ENCODE measurements at places on chromosomes 13 and 19. TPM values are rescaled to one million over a fixed set of nuclear protein-coding genes. Genes with fewer than 3 reads are reported as not detected.

GRCh38 chr19:43395561-43395960 lies 19.1 kb upstream of the TEX101 start:
- DNase-seq = no peak

DNA sequence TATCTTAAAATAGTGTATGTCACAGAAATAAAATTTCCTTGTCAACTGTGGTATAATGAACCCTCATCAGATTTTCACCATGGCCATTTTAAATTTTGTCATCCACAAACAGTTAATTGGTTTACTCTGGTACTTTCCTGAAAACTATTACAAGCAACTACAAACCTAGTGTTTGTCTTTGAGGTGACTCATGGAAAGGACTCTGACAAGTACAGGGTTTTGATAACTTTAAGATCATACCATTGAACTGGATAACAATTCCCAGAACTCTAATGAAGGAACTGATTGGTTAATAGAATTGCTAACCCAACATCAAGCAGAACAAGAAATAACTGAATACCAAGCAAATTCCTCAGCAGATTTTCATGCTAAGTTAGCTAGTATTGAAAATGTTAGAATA lies 237.7 kb upstream of the IPO5 start:
- no peak for DNase-seq

Gene SLC10A2
- polyA plus RNA-seq = 0.73 TPM

- DNase-seq = no peak
Observed at GRCh38 chr19:7292950-7293761, 1.1 kb downstream of the INSR start.

DNA sequence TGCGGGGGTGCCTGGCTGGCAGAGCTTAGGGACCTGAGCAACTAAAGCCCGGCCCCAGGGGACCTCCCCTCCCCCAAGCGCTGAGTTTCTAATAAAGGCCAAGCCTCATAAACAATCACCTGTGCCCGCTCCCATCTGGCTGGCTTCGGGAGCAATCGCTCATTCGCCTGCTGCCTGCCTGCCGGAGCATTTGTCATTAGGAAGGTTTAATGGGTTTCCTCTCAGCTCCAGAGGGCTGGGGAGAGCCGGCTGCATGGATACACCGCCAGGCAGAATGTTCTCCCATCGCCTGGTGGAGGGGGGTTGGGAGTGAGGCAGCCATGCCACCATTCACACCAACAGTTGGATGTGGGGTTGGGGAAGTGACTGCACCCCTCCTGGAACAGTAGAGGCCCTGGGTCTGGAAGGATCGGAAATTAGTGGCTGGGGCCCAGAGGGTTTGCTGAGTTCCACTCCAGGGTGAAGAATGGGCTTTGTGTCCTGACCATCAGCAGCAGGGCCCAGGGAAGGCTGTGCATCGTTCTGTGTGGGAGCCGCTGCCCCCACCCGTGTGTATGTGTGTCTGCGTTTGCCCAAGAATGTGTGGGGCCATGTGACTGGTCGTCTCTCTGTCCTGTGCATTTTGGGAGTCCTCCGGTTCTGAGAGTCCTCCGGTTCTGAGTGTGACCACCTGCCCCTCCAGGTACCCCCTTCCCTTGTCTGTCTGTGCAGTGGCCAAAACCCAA lies 15.3 kb downstream of the PIN1 start:
- peak; percentile 29 for DNase-seq

GRCh38 chr13:43408274-43408673 lies 378.5 kb downstream of the ENOX1 start:
- no peak for DNase-seq

- no peak for DNase-seq
Observed at GRCh38 chr19:10774893-10775292, 57.0 kb downstream of the DNM2 start.

- DNase-seq = no peak
Observed at GRCh38 chr19:45460807-45461347, 6.9 kb upstream of the FOSB start.

DNA sequence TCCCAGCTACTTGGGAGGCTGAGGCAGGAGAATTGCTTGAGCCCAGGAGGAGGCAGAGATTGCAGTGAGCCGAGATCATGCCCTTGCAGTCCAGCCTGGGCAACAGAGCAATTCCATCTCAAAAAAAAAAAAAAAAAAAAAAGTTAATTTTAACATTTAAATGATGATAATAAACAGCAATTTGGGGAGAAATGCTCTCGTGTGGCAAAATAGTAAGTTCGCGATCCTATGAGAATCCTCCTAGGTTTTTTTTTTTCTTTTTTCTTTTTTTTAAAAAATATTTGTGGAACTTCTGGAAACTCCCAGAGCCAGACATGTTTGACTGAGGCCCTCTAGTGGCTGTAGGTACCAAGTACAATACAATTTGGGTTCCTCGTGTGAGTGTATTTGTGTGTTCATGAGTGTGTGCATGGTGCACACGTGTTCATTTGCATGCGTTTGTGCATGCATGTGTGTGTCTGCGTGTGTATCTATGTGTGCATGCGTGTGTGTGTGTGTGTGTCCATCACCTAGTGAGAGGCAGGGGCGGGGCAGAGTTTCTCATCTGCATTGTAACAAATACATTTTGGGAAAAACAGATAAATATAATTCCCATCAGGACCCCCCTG lies 31.2 kb downstream of the TMPRSS9 start:
- DNase-seq = no peak

GRCh38 chr19:47471733-47472457 lies at the start of gene SLC8A2:
Gene SLC8A2, minus strand, starts transcription at chr19:47471893. Its CDS starts 5,490 bp downstream, at chr19:47466403.
- peak; percentile 66 for DNase-seq

Gene PRR22
- polyA plus RNA-seq = 1.5 TPM

DNA sequence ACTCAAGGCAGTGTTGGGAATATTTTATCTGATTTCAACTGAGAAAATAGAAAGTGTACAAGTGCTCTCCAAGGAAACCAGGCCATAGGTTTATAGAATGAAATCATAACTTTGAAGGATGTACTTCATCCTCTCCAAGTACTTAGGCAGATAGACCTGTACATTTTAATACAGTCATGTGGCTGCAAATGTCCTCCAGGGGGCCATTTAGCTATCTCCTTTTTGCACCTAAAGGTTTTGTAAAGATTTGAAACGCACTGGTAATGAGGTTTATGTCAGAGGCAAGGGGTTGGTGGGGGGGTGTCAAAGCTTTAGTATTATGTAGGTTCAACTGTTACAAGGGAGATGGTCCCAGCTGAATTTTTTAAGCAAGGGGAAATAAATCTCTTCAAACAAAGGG lies 364.4 kb downstream of the DCT start:
- DNase-seq = no peak

GRCh38 chr19:29060813-29061364 lies 152.1 kb downstream of the UQCRFS1 start:
- no peak for DNase-seq

- no peak for DNase-seq
Observed at GRCh38 chr13:80881495-80881894, 540.6 kb upstream of the SPRY2 start.

Gene DPP9
- 32.9 TPM for polyA plus RNA-seq

Gene GARIN5A
- 12.4 TPM for polyA plus RNA-seq

DNA sequence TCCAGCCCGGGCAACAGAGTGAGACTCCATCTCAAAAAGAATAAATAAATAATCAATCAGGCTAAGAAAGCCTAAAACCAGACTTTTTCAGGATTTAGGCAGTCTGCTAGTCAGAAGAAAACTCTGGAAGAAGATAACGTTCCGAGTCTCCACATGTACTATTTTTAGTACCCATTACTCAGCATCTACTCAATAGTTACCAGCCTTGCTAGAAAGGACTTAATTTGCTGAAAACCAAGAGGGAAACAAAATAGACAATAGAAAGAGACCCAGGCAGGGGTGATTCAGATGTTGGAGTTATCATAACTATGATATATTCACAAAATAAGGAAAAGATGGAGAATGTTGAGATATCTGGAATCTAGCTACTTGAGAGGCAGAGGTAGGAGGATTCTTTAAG lies 3.6 kb upstream of the LIN7B start:
- DNase-seq = no peak

Gene FGF21
- polyA plus RNA-seq = not detected

DNA sequence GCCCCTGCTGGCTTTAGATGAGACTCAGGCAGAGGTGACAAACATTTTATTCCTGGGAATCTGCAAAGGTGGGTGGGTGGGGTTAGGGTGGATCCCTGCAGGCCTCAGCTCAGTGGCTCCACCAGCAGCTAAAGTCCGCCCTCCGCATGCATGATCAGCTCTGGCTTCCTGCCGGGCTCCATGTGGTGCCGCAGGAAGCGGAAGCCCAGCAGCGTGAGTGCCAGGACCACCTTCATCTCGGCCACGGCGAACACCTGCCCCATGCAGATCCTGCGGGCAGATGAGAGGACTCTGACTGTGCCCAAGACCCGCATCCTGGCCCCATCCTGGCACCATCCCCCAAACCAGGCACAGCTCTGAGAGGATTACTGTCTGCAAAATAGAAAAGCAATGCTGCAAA lies 26.3 kb downstream of the CYP4F2 start:
- no peak for DNase-seq

GRCh38 chr13:37456041-37456440 lies 142.5 kb downstream of the POSTN start:
- no peak for DNase-seq

Gene ZNF304
- polyA plus RNA-seq = 17.9 TPM

Gene SHISA7
- polyA plus RNA-seq = 0.25 TPM

Gene NUFIP1
- polyA plus RNA-seq = 10.9 TPM

Gene CCDC70
- not detected for polyA plus RNA-seq

GRCh38 chr19:55088543-55089341 lies 13.1 kb downstream of the EPS8L1 start:
- no peak for DNase-seq

DNA sequence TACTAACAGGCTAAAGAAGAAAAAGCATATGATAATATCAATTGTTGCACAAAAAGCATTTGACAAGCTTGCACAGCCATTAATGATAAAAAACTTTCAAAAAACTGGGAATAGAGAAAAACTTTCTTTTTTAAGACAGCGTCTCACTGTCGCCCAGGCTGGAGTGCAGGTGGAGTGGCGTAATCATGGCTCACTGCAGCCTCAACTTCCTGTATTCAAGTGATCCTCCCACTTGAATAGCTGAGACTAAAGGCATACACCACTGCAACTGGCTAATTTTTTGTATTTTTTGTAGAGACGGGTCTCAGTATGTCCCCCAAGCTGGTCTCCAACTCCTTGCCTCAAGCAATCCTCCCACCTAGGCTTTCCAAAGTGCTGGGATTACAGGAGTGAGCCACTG lies 382.8 kb downstream of the TSHZ3 start:
- no peak for DNase-seq

- no peak for DNase-seq
Observed at GRCh38 chr13:106527445-106527801, 8.0 kb downstream of the EFNB2 start.

GRCh38 chr13:113864273-113864890 lies 506 bp upstream of the GAS6 start:
- DNase-seq = no peak

DNA sequence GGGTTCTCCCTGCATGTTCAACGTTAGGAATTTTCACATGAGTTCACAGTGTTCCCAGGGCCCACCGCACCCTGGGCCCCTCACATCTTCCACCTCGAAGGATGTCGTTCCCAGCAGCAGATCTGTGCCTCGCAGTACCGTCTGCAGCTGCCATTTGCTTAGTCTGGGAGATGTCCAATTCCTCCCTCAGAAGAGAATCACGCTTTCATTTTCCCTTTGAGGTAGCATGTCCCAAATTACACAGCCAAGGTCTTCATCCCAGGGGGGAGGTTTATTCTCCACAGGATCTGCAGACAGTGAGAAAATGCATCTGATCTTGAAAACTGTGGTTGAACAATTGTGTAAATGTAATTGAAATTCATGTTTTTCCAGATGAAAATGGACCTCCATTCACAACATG lies 150.2 kb downstream of the DCT start:
- DNase-seq = no peak

- DNase-seq = no peak
Observed at GRCh38 chr13:49587311-49587847, 2.0 kb upstream of the RCBTB1 start.

DNA sequence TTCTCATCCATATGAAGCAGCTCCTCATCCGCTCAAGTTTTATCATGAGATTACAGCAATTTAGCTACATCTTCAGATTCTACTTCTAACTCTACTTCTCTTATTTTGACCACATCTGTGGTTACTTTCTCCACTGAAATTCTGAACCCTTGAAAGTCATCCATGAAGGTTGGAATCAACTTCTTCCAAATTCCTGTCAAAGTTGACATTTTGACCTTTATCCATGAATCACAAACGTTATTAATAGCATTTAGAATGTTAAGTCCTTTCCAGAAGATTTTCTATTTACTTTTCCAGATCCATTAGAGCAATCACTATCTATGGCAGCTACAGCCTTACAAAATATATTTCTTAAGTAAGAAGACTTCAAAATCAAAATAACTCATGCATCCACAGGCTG lies 421.7 kb upstream of the GPC6 start:
- DNase-seq = no peak

Gene TPTE2
- polyA plus RNA-seq = 0.33 TPM

Gene CEACAM7
- polyA plus RNA-seq = not detected

DNA sequence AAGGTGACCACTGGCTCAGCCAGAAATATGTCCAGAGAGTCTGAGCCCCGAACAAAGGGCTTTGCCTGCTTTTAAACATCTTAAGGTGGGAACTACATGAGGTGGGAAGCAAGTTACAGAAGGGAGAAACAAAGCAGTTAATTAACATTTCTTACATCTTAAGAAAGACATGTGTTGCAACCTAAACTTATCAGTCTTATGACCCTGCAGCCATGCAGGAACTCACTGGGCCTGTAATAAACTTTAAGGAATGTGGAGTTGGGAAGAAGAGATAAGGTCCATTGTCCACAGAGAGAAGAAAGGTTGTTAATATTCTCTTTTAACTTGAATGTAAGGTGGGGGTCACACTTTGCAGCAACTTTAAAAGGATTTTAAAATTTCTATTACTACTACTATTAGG lies 46.8 kb upstream of the CYP2A7 start:
- DNase-seq = no peak

DNA sequence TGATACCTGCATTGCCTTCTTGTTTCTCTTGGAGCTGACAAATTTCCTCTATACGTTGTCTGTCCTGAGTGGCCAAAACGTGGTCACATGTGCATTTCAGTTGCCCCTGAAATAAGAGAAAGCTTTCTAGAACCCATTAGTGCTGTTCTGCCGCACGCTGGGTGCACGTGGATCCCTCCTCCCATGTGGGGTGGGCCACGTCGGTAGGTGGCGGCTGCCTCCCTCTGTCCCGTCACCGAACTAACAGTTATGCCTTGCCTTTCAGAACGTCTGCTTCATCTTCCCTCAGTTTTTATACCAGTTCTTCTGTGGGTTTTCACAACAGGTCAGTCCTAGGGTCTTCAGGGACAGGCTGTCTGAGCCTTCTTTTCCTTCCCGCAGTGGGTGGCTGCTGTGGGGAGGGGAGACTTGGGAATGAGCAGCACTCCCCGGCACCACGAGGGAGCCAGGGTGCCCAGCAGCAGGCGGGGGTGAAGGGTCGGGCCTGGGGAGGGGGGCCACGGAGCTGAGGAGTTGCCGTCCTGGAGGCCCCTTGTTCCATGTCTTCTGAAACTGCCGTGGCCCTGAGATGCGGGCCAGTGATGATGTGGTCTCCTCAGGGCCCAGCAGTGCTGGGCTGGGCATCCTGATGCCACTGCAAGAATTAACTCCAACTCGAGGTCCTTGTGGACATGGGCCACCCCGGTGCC lies 109.7 kb upstream of the MCF2L start:
- DNase-seq = no peak
